ENCODE measurements at places on chromosomes 6 and 20.

DNA sequence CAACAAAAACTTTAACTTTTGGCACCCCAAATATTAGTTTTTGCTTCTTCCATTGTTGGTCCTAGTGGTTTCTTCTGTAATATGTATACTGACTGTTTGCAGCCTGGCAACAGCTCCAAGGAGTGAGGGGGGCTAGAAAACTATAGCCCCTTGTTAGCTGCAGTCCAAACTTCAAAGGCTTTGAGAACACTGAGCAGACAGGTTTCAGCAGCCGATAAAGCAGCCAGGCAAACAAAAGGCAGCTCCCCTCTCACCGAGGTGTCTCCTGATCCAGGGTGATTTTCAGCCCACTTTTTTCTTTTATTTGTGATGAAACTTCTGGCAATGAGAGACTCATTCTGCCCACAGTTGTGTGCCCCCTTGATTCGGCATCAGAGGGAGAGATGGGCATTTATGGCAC is 80.7 kb downstream of the OLIG3 start:
- DNase-seq, result no peak

GRCh38 chr6:117771403-117771802 is 96.1 kb downstream of the NUS1 start:
- DNase-seq, result no peak

DNA sequence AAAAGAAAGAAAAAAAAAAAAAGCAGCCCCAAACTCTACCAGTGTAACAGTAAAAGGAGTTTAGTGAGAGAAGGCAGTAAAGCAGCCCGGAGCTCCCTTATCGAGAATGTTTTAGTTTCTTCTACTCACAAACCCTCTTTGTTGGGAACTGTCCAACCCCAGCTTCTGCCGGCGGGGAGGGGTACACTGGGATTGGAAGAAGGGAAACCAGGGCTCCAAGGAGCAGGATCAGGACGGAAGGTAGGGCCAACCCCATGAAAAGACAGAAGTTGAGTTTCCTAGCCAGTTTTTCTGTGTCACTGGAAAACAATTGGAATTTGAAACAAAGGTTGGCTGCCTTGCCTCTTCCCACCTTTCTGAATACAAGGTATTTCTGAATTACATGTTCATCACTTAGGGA is 66.0 kb downstream of the KIZ start:
- DNase-seq, result no peak

DNA sequence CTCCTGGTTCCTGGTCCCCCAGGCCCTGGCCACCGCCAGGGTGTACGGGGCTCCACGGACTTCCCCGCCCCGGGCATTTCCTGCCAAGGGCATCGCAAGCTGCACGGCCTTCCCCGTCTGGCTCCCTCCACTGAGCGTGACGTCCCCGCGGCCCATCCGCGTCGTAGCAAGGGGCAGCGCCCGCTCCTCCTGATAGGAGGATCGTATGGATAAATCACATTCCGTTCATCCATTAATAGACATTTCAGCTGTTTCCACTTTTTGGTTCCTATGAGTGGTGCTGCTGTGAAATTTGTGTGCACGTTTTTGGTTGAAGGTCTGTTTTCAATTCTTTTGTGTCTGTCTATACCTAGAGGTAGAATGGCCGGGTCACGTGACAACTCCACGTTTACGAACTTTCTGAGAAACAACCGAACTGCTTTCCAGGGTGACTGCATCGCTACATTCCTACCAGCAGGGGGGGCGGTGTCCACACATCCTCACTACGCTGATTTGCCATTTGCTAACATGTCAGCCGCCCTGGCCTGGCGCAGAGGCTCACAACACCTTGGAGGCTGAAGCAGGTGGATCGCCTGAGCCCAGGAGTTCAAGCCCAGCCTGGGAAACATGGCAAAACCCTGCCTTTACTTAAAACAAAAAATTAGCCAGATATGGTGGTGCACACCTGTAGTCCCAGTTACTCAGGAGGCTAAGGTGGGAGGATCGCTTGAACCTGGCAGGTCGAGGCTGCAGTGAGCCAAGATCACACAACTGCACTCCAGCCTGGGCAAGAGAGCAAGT is 37.7 kb downstream of the KCNQ2 start:
- DNase-seq, result peak; percentile 79

- DNase-seq, result no peak
Observed at GRCh38 chr6:152596726-152597125, 40.4 kb downstream of the SYNE1 start.

GRCh38 chr6:147603392-147604081 is 95.0 kb downstream of the SAMD5 start:
- DNase-seq, result no peak

DNA sequence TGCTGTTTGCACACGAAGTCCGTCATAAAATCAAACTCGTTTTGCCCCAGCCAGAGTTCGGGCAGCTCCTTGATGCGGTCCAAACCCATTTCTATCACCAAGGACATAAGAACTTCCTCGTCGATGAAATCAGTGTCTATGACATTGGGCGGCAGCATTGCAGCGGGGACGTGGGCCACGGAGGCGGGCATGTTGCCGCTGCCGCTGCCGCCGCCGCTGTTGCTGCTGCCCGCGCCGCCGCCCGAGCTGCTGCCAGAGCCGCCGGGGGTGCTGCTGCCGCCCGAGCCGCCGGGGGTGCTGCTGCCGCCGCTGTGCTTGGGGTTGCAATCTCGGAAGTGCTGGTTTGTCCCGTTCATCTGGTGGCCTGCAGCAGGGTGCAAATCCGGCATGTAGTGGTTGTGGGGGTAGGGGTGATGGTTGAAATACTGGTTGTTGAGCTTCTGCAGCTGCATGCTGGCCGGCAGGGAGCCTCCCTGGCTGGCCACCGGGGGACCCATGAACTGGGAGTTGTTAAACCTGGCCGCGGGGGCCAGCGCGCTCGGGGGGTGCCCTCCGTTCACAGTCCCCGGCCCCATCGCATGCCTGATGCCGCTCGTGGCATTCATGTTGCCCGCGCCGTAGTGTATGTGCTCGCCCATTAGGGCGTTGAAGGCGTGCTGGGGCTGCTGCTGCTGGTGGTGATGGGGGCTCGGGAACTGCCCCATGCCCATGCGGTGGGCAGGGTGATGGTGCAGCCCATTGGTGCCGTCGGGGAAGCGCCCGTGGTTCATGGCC is 1.1 kb downstream of the CITED2 start:
- peak; percentile 79 for DNase-seq

- no peak for DNase-seq
Observed at GRCh38 chr6:40192516-40192915, 258.3 kb upstream of the MOCS1 start.

DNA sequence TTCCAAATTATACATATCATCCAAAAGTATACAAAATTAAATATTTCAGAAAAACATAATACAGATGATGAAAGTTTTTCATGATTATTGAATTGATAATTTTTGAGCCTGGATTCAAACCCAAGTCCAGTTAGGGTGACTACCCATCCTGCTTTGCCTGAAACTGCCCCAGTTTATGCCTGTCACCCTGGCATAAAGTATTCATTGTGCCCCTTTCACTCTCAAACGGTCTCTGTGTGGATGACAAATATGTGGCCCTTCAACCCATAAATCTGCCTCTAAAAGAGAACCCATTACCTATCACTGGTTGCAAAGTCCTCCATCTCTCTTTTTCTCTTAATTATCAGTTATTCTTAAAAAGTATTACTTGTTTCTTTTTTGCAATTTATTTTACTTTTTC is 553.7 kb upstream of the JARID2 start:
- DNase-seq, result no peak

DNA sequence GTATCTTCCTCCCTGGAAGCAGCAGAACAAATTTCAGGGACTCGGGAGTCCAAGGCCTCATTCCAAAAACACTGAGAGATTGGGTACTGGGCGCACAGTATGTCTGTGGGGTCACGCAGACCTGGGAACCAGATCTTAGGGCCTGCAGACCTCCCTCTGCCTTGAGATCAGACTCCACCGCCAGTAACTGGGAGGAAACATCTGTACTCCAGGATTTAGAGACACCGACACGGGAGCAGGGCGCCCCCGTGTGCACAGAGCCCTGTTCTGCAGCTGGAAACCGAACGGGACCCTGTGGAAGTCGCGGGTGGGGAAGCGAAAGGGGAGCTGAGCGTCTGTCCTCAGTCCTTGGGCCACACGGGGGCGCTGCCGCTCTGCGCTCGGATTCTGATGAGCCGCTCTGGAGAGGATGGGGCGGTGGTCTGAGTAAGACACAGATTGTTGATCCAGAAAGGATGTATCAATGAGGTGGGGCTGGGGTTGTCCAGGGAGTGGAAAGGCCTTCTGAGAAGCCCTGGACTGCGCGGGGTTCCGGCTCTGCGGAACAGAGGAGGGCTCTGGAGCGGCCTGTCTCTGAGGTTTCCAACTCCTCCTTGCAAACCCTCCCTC is 35.7 kb upstream of the HLA-E start:
- peak; percentile 88 for DNase-seq

DNA sequence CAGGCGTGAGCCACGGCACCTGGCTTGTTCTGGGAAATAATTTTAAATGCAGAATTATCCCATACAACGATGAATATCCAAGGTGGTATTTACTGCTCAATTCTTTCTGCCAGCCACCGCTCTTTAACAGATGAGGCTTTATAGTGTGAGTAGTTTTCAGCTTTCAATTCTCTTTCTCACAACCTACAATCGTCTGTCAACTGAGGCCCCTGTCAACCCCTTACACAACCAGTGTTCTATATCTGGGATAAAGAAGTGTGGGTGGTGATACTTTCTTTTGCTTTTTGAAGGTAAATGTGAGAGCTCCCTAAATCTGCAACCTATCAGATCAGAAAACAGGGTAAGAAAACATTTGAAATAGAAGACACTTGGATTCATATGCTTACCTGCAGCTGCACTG is 22.5 kb downstream of the STAU1 start:
- DNase-seq, result no peak

- DNase-seq, result peak; percentile 76
Observed at GRCh38 chr20:47663354-47664067, 121.8 kb downstream of the SULF2 start.

GRCh38 chr20:58684291-58684690 is 8.3 kb upstream of the NPEPL1 start:
- no peak for DNase-seq

DNA sequence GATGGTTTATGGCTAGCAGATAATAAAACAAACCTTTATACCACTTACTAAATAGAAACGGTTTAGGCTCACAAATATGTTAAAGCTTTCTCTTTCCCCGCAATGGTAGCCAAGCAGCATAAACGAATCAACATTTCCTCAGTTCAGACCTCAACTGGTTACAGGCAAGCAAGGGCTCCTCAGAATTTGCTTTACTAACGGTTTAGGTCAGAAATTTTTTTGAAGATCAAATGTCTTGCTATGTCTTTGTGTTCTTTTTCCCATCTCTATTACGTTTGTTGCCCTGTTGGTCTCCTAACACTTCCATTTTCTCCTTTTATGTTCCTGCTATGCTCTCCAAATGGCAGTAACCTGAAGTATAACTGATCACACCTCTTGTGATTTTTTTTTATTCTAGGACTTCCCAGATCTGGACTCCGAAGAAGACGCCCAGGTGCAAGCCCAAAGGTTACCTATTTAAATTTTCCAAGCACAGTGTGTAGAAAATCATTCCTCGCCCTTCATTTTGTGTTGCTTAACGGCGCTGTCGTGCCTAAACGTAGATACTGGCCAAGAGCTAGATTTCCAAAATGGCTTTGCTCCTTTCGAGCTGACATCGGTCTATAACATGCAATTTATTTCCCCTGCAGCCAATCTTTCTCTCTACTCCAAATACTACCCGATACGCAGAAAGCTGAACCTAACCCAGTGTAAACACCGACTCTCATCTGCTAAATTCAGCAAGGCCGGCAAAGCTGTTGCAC is 717 bp upstream of the ASF1A start:
- peak; percentile 72 for DNase-seq

DNA sequence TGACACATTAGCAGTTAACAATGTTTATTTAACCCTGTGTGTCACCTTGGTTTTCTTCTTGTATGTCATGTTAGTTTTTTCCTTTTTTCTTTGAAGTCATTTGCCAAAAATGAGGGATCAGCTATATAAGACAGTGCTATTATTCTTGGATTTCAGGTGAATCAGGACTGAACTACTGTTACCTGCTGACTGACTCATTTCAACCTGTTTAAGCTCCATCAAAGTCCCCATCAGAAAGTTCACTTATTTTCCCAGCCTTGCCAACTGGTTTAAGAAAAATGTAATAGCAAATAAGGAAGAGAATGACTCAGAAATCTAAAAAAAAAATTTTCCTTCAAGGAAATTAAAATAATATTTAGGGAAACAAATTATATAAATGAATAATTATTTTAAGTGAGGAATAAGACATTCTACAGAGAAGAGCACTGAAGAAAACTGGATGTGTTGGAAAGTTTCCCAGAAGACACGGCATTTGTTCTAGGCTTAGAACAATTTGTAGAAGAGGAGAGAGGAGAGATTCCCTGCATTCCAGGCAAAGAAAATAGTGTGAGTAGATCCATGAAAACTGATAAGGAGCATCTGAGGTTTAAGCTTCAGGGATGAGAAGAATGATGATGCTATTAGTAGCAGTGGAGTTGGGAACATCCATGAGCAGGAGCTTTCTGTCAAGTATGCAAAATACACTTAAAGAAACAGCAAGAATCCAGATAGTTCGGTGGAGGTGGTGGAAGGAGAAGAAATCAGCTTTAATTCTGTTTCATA is 84.9 kb upstream of the SIM1 start:
- DNase-seq, result no peak

DNA sequence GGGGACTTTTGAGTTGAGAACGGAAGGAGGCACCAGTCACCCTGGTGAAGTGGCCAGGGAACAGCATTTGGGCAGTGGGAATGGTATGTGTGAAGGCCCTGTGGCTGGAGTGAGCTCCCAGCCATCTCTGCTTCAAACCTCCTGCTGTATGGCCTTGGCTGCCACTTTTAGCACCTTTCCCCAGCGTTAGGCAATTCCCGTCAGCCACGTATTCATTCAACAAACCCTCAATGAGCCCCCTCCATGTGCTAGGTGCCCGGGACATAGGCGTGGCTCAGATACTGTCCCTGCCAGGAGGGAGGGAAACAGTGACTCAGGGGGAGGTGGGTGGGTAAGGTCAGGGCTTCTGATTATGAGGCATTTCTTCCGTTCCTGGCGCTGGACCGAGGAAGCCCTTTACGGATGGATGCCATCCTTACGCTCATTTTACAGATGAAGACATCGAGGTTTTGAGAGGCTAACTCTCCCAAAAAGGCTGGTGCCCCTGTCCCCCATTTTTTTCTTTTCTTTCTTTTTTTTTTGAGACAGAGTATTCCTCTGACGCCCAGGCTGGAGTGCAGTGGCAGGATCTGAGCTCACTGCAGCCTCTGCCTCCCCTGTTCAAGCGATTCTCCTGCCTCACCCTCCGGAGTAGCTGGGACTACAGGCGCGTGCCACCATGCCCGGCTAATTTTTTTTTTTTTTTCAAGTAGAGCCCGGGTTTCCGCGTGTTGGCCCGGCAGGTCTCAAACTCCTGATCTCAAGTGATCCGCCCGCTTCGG is 37.5 kb downstream of the SRC start:
- DNase-seq, result no peak

Measured in activated CD4-positive, alpha-beta T cell treated with anti-CD3 and anti-CD28 coated beads, Interleukin-2, Interleukin-4, amounts not matched to agents 100 ng/mL and 50 ng/mL, durations not matched to agents 16 hours and 8 hours (primary cell).